IgD-negative memory B cell (primary cell): ENCODE measurements at places on chromosomes 7 and 10. TPM values are rescaled to one million over a fixed set of nuclear protein-coding genes. Genes with fewer than 3 reads are reported as not detected.

PNLIPRP3 gene
- not detected for polyA plus RNA-seq

PRSS1 gene
- not detected for polyA plus RNA-seq

CUZD1 gene
- 1.0 TPM for polyA plus RNA-seq

ZNF138 gene
- polyA plus RNA-seq, result 16.0 TPM

FGFBP3 gene
- 2.2 TPM for polyA plus RNA-seq

INA gene
- polyA plus RNA-seq, result not detected

CCM2 gene
- 81.8 TPM for polyA plus RNA-seq

MYOZ1 gene
- not detected for polyA plus RNA-seq

LRRD1 gene
- not detected for polyA plus RNA-seq

CCDC172 gene
- polyA plus RNA-seq, result not detected

FZD8 gene
- not detected for polyA plus RNA-seq

TMEM273 gene
- polyA plus RNA-seq, result 137 TPM

HTR5A gene
- polyA plus RNA-seq, result not detected

CARD11 gene
- 52.4 TPM for polyA plus RNA-seq
